ENCODE measurements at places on chromosomes 4 and X.

DNA sequence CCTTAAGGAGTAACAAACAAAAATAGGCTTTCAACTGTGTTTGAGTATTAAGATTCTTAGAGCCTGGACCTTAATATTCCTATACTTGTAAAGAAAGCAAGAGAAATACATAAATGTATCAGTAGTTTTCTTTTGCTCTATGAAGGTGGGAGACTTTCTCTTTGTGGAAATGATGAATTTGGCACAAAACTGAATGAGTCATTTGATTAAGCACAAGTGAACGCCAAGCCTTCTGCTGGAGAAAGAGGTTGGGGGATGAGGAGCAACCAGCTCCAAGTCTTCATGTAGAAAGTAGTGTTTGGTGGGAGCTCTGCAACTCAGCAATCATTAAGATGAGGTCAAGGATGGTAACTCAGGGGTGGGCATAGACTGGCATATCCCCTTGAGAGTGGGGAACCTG, 49.6 kb downstream of the MEPE start:
- peak; percentile 50 for DNase-seq

DNA sequence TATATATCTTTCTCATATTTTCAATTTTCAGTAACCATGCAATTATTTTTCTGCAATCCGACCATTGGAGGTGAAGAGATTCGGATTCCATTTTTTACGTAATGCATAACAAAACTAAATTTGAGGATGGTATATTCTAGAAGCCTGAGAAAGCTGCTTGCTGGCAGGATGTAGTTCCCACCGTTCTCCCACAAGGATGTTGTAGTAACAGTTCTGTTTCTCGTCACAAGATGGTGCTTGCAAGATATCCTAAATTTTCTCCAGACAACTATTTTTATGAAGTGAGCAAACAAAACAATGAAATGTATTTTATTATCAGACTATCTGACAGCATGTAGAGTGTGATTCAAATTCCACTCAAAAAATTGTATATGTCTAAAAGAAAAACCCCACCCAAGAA, 10.7 kb downstream of the PWWP3B start:
- peak; percentile 73 for DNase-seq

DNA sequence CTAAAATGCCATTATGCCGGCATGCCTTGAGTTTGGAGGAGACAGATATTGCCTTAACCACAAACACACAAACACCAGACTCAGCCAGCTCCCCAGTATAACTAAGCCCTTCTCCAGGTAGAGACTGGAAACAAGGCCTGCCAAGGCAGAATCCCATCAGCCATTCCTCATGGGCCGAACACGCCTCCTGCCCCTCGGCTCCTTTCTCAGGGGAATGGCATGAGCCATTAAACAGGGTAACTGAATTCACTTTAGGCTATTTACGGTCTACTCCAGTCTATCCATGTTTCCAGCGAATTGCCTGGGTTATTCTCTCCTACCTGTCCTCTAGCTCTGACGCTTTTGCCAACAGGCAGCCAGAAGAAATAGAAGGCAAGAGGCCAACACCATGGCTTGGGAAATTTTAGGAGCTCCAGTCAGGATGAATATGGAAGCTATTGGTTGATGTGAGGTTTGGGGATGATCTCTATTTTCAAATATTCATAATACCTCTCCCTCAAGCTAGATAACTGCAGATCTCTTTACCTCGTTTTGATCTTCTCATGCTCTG, 4.9 kb downstream of the SEL1L3 start:
- DNase-seq = no peak

- DNase-seq = no peak
These were observed 62.7 kb downstream of the ANTXR2 start for GRCh38 chr4:80010316-80010715.

DNA sequence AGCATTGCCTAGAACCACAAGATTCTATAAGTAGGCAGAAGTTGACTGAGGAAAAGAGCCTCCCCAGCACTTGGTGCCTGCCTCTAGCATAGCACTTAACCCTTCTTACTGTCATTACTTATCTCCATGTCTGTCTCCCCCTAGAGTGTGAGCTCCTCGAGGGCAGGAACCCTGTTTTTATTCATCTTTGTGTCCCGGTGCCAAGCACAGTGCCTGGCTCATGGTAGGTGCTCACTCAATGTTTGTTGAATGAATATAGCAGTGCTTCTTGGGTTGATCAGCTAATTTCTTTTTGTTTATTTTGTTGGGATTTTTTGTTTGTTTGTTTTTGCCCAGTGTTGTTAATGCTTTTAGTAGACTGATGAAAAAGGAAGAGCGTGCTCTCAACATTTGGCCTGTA, 30.3 kb downstream of the KLF3 start:
- DNase-seq = no peak

DNA sequence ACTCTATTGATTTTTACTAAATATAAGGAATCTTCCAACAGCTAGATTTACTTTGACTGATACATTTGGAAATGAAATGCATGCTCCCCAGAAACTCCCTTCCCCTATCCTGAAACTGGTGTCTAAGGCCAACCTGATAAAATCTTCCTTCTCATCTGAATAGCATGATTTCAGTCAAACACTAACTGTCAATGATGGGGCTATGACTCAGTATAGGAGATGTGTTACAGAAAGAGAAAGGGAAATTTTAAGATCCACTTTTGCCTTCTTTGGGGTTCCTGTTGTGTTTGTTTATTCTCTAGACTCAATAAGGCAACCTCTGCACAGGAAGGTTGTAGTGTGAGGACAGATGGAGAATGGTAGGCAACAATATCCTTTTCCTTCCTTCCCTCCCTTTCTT, 160.7 kb downstream of the MOSPD2 start:
- DNase-seq = no peak

GRCh38 chr4:32988165-32988811, 2268.1 kb downstream of the PCDH7 start:
- no peak for DNase-seq

GRCh38 chr4:11548597-11549082, 119.9 kb upstream of the HS3ST1 start:
- no peak for DNase-seq

- DNase-seq = no peak
These were observed 29.8 kb downstream of the IQCM start for GRCh38 chr4:149785696-149786431.

GRCh38 chrX:151713849-151714248, 2.0 kb upstream of the FATE1 start:
- peak; percentile 11 for DNase-seq

DNA sequence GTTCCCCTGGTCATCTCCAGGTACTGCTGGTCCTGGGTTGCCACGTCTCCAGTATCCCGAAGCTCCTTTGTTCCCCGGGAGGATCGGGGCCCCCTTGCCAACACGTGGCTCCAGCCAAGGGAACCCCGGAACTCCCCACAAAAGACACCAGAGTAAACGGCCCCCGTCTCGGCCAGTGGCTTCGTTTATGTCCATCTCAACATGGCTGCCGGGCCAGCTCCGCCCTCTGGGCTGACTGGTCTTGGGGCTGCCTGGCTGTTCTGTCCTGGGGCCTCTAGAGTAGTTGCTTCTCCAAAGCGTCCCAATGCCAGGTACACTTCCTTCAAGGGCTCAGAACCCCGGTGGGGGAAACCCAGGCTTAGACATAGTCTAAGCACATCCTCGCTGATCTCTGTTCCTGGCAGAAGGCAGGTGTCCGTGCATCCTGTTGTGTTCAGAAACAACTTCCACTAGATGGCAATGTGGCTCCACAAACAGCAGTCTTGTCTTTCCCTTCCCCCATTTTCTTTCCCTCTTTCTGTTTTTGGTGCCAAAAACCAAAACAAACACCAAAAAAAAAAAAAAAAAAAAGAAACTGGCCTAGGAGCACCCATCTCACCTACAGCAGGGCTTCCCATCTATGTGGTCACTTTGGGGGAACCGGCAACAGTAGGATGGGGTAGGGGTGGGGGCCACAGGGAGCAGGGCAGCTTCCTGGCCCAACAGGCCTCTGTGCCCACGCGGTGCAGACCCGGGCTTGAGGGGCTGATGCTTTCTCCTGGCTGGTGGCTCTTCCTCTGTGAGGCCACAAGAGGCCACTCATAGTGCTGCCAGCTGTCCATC, 35.3 kb downstream of the NBDY start:
- peak; percentile 82 for DNase-seq

- no peak for DNase-seq
These were observed 68.7 kb downstream of the ATG4A start for GRCh38 chrX:108160309-108160708.

Measured in choroid plexus epithelial cell (primary cell).